ENCODE measurements at places on chromosomes 2 and 18. TPM values are rescaled to one million over a fixed set of nuclear protein-coding genes. Genes with fewer than 3 reads are reported as not detected.

Gene LIMS3
- total RNA-seq, result 2.8 TPM

DNA sequence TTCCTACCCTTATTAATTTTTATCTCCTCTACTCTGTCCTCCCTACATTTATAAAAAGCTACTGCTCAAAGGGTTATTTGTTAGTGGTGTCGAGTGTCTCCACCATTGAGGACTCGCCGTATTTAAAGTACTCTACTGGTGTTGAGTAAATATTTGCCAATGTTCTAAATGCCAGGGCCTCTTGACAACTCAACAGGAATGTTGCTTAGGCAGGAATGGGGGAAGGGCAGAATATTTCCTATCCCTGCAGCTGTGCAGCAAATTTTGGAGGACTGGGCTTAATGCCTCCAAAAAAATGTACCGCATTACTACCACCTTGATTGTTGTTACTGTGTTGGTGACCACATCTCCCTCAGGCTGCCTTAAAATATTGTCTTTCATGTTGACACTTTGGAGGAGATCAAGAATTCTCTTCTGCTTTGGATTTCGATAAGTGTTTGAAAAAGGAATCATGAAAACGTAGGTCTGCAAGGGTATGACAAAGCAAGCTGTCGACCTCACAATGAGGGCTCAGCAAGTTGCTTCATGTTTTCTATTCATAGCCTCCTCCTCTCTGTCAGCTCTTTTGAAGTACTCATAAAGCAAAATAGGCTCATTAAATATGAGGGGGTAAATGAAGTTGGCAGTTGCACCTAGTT lies 84.3 kb downstream of the EFEMP1 start:
- no peak for DNase-seq

DNA sequence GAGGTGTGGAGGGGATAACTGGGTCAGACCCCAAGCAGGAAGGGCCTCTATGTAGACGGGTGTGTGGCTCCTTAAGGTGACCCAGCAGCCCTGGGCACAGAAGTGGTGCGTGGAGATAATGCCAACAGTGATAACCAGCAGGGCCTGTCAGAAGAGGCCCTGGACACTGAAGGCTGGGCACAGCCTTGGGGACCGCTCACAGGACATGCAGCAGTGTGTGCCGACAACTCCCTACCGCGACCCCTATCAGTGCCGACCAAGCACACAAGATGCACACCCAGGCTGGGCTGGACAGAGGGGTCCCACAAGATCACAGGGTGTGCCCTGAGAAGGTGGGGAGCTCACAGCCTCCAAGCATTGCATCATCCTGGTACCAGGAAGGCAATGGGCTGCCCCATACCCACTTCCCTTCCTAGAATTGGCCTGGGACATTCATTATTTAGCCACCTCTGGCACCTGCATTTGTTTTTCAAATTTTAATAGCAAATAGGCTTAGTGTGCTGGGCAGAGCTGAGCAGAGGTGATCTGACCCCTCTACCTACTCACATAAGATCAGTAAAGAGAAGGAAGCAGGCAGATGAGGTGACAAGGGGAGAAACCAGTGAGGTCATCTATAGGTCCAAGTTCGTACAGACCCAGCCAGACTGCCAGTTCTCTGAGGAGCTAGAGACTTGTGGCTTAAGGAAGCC lies 55.2 kb downstream of the BCL11A start:
- DNase-seq, result no peak

GRCh38 chr2:66579186-66580126 lies 144.5 kb downstream of the MEIS1 start:
- DNase-seq, result no peak

All from mucosa of descending colon (tissue), 3 donors.